ENCODE measurements at places on chromosomes 11 and 22.
A peak's percentile ranks its signal among the peaks of the same experiment; 100 is the strongest.

- no peak for DNase-seq
These were observed 945.3 kb downstream of the NTM start for GRCh38 chr11:132315696-132316095.

DNA sequence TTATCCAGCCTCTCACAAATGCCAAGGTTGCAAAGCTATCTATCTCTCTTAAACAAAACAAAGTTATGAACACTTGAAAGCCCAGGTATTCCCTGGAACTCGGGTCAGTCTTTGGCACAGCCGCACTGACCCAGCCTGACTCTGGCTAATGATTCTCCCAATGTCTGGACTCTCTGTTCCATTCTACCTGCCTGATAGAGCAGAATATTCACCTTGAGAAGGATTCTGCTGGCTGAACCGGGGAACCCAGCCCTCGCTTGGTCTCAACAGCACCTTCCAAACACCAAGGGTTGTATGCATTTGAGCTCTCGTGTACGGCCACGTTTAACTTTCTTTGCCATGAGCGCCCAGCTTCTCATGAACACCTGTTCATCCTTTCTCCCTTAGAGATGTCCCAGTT lies 116.8 kb downstream of the ZBTB16 start:
- DNase-seq: no peak

- DNase-seq: peak; percentile 87
These were observed 15.8 kb downstream of the BLID start for GRCh38 chr11:122100037-122100755.

DNA sequence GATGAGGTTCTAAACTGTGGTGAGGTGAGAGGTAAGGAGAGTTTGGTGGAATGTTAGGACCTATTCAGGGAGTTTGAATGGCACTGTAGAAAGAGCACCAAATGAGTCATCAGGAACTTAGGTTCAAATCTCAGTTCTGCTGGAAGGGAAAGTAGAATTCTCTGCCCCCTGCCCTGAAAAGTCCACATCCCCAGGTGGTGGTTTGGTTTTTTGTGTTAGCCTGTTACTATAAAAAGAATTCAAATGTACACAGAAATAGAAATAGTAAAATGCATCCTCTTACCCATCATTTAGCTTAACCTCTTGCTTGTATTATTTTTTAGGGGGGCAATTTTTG lies 20.2 kb downstream of the PPFIBP2 start:
- no peak for DNase-seq
